Large intestine (tissue), 12 donors: ENCODE measurements at places on chromosomes 7 and 10.

DNA sequence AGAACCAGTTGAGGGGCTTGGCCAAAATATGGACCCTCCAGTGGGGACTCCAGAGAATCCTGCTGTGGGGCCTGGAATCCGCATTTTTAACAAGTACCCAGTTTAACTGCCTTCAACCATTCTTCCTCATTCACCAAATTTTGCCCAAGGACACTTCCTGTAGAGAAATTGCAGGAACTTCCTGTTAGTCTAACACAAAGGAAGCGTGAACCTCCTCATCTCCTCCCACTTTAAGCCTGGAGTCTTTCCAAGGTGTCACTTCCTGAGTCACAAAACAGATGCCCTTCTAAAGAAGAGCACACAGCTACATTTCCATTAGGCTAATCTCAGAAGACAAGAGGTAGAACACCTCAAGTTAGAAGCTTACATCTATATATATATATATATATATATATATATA is 188.4 kb downstream of the PPP1R17 start:
- no peaks in the 10 kb centered on the region for H3K27me3 ChIP-seq
- H3K36me3 ChIP-seq: no peaks in the 10 kb centered on the region
- no peak for DNase-seq
- no peak overlapping the region for H3K4me3 ChIP-seq
- H3K27ac ChIP-seq: no peak overlapping the region
- H3K4me1 ChIP-seq: no peaks in the 10 kb centered on the region

DNA sequence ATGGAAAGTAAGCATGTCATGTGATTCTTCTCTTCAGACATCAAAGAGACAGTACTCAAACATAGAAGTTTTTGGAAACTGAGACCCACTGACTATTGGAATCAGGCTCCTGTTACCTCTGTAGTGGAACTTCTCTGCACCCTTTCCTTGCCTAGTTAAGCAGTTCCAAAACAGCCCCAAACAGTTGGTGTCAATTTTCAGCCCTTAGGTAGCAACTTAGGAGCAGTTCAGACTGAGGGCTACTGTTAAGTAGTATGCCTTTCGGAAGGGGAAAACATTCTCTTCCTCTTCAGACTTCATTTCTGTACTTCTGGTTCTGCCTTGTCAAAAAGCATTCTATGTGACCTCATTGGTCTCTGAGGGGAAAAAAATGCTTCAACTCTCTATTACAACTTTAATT is 85.7 kb downstream of the ZNF277 start:
- H3K4me3 ChIP-seq: no peak overlapping the region
- no peak overlapping the region for H3K27ac ChIP-seq
- no peaks in the 10 kb centered on the region for H3K4me1 ChIP-seq
- DNase-seq: no peak
- H3K27me3 ChIP-seq: no peaks in the 10 kb centered on the region

DNA sequence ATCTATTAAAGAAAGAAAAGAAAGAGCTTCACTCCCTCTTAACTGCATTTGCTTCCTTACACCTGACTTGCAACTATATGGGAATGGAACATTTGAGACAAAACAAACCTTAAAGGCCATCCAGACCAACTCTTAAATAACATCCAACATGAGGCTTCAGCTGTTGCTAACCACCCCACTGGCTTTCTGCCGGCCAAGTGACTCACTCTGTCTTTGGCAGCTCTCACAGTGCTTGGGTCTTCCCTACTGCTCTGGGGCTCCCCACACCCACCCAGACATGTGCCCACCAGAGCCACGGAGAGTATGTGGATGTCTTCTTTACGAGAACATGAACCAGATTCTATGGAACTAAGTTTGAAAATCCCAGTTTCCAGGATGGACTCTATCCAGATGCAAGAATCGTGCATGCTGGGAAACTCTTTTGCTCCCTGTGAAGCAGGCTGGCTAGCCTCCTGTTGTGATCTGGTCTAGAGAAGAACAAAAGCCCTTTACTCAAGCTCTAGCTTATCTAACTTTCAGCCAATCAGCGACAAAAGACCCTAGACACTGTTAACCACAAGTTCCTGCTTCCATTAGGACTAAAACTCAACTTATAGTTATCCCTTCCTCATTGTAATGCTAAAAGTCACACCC is 245.7 kb downstream of the TCERG1L start:
- no peaks in the 10 kb centered on the region for H3K27me3 ChIP-seq
- no peak overlapping the region for H3K4me3 ChIP-seq
- no peak for DNase-seq
- H3K36me3 ChIP-seq: no peaks in the 10 kb centered on the region
- H3K27ac ChIP-seq: no peak overlapping the region
- no peaks in the 10 kb centered on the region for H3K4me1 ChIP-seq

DNA sequence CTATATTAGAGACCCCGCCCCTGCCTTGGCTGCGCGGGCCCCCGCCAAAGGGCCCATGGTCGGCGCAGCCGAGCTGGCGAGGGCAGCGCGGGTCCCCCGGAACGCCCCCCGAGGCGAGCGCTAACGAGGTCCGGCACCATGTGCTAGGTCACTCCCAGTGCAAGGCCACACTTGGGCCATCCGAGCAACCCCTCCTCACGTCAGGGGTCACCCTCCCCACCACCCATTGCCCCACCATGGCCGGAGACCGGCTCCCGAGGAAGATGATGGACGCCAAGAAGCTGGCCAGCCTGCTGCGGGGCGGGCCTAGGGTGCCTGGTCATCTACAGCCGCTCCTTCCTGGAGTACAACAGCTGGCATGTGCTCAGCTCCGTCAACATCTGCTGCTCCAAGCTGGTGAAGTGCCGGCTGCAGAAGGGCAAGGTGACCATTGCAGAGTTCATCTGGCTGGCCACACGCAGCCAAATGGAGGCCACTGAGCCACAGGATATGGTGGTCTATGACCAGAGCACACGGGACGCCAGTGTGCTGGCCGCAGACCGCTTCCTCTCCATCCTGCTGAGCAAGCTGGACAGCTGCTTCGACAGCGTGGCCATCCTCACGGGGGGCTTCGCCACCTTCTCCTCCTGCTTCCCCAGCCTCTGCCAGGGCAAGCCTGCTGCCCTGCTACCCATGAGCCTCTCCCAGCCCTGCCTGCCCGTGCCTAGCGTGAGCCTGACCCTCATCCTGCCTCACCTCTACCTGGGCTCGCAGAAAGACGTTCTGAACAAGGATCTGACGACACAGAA is 12.4 kb upstream of the SEC24C start:
- no peaks in the 10 kb centered on the region for H3K27me3 ChIP-seq
- no peaks in the 10 kb centered on the region for H3K4me1 ChIP-seq
- H3K4me3 ChIP-seq: no peak overlapping the region
- DNase-seq: no peak
